NK-92 treated with Interleukin-12 subunit alpha and Interleukin-12 subunit beta, amount 100 ng/mL, for 24 hours (cell line): ENCODE measurements at places on chromosomes 6 and 20.

- no peak for DNase-seq
Measured at GRCh38 chr20:46893877-46894578, 615 bp upstream of the EYA2 start.

DNA sequence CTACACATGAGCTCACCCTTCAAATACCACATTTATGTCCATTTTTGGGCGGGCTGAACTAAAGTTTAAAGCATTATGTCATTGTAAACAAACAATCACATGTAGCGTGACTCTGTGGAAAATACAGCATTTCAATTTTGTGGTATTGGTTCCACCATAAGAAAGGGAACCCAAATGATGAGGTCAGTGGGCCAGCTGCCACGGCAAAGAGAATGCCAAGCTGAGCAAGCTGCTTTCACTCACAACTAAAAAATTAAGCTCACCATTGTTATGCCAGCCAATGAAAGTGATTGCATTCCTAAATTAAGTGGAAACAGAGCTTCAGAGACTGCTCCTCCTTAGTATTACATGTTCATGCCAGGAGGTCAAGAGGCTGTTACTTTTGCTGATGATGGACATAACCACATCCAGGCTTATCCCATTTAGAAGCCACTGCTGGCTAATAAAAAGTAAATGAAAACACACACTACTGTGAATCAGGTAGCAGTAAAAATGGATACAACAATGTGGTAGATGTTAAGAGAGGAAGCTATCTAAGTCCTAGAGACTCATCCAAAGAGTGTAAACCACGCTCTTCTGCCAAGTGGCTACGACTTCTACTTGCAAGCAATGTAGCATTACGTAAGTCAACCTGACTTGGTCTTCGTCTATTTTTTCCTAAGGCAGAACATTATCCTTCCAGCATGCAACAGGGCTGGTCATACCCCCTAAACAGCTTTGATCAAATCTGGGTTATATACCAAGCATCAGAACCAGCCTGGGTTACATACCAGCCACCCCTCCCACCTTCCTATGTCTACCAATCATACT lies 164.8 kb downstream of the BACH2 start:
- DNase-seq, result no peak

DNA sequence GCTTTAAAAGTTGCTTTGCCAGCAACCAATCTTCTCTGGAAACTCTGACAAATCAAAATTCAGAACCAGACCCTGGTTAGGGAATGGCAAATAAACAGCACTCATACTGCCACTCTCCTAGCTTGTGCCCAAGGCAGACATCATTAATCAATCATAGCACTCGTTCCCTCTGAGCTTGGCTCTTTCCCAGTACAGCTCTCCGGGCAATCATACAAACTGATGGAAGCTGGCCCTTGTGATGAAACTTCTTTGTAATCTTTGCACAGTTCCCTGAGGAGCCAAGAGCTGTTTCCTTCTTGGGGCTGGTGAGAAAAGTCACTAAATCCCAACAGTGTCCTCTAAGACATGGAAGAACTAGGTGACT lies 34.7 kb downstream of the KIAA1755 start:
- DNase-seq, result no peak

GRCh38 chr6:5730585-5731263 lies 276.0 kb downstream of the NRN1 start:
- no peak for DNase-seq

- no peak for DNase-seq
Measured at GRCh38 chr6:71205336-71205956, 83.2 kb upstream of the OGFRL1 start.

- no peak for DNase-seq
Measured at GRCh38 chr6:31733734-31734133, 2.6 kb downstream of the CLIC1 start.

- DNase-seq, result no peak
Measured at GRCh38 chr6:148069256-148069655, 273.4 kb upstream of the SASH1 start.

- peak; percentile 45 for DNase-seq
Measured at GRCh38 chr6:31769684-31770371, 7.3 kb downstream of the VWA7 start.

DNA sequence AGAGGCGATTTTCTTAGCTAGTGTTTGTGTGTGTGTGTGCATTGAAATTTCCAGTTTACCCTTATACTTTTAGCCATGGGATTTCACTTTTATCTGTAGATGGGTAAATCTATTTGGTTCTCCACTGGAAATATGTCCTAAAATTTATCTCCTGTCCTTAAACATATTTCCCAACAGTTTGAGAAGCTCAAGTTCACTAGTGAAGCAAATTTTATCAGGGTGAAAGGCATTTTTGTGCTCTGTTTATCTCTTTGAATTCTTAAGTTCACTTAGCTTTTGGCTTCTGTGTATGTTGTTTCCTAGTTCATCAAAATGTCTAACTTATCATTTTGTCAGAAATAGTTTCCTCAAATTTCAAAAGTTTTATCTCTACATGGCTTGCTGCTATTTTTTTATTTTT lies 561.6 kb downstream of the PHF3 start:
- DNase-seq, result no peak

DNA sequence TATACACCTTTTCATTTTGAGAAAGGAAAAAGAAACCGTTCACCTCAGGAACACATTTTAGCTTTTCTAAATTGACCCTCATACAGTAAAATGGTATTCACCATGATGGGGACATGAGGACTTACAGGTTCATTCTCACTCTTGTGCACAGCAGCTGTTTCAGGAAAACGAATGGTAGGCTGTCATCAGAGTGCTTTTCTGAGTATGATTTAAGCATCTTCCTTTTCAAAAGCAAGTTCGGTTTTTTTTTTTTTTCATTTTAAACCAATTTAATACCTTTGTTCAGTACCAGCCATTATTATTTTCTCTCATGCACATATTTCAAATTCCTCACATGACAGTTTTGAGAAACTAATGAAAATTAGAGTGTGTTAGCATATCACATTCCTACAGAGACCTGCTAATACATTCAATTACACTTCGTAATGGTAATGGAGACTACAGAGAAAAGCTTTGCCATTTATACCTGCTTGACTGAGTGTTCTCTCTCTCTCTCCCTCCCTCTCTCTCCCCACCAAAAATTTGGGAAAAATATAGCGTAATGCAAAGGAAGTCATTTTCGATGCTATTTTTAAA lies 129.2 kb downstream of the SAMD5 start:
- no peak for DNase-seq

DNA sequence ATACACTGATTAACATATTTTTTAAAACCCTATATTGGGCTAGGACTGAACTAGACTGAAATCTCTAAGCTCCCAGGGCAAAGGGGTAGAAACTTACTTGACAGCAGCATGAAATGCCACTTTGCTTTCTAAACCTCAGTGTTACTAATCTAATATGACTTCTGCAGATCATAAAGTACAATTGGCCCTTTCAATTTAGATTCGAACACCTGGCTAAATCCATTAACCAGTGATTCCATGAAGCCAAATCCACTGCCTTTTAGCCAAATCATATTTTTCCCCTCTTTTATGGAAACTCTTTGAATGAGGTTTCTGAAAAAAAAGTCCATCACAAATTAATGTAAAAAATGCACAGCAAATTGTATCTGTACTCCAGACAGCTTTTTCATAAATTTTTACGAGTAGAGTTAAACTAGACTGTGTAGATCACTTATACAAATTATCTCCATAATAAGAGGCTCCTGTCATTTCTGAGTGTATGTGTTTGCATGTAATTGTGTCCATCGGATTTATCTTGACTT lies 25.7 kb downstream of the EPHA7 start:
- DNase-seq, result no peak

DNA sequence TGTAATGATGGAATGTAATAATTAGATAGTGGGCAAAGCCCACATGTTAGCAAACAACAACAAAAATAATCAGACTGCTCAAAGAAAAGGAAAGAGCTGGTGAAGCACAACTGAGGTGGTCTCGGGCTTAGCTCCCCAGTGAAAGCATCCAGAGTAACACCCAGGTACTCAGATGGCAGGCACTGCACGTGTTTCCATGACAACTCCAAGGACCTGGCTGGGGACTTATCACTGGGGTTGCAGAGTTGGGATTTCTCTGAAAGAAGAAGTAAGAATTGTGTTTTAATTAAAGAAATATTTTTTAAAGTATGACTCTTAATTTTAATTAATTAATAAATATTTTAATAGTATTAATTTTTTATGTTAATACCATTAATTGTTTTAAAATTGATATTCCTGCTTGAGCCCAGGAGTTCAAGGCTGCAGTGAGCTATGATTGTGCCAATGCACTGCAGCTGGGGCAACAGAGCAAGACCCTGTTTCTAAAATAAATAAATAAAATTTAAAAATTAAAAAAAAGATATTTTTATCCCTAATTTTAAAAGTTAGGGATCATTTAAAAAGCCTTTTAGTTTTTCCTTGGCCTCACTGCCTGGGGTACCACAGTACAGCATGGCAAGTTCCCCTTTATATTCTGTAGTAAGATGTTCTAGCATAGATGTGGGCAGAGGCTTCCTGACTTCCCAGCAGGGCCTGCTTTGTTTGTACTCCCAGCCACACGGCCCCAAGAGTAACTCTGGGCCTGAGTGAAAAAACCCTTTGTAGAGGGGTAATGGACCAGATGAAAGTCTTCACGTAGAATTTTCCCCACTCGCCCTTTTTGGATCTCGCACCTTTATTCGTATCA lies 42.2 kb upstream of the UST start:
- no peak for DNase-seq

DNA sequence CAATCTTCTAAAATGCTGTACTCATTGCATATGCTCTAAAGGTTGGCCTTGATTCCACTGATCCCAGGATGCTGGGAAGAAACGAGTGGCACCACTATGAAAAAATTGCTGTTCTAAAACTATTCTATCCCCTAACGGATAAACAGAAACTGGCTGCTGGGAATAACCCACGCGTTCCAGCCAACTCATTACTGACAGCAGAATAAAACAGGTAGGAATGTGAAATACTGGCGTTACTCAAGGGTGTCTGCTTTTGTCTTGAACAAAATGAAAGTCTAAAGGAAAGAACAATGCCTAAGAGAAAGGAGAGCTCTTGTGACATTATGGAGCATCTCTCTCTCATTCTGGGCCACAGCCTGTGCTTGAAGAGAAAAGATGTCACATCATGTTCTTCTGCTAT lies 26.1 kb downstream of the GPR63 start:
- no peak for DNase-seq
